ENCODE measurements at places on chromosomes 3 and 15.
A peak's percentile ranks its signal among the peaks of the same experiment; 100 is the strongest.

- DNase-seq = peak; percentile 97
Measured at GRCh38 chr3:61894988-61895935, 333.9 kb downstream of the PTPRG start.

GRCh38 chr3:134353831-134354611 is 20.2 kb downstream of the AMOTL2 start:
- no peak for DNase-seq

DNA sequence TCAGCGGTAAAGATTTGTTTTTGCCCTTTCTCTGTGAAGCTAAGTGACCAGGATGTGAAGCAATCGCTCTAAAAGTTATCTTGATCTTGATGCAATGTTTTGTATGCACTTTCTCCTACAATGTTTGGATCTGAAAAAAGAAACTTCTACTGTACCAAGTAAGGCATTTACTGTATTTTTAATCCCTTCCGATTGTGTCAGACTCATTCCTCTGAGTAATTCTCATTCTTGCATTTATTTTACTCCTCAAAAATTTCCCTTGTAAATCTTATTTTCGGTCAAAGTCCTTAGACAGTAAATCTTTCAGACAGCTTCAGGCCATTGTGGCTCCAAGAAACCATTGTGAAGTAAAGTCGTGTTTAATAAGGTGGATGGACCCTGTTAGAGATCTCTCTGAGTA is 141.9 kb downstream of the TP63 start:
- DNase-seq = peak; percentile 90

GRCh38 chr3:63951492-63952247 is 39.5 kb upstream of the SCAANT1 start:
- DNase-seq = no peak

DNA sequence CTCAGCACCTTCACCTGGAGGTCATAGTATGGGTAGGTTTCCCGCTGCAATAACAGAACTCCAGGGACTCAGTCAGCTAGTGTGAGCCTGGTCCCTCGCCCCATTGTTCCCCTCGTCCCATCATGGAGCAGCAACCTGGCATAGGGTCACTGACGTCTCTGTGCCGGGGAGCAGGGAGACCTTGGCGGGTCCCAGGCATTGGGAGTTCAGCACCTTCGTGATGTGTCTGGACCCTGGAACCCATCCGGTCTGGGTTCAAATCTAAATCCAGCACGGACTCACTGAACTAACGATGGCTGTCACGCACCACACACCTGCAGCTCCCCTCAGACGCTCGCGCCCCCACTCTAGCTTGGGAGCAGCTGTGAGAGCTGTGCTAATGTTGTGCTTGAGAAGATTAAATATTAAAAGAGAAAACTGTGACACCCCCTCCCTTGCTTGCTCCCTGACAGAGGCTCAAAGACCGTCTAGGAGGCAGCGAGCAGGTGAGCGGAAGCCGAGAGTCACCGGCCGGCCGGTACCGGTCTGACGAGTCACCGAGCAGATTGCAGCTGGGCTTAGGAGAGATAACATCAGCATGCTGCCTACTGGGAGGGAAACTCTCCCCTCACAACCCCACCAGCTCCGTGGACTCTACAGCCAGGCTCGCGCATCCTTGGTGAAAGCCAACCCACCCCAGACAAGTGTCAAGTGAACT is 742 bp downstream of the PLA2G4F start:
- DNase-seq = no peak

GRCh38 chr15:54840621-54841398 is 355.9 kb downstream of the RSL24D1 start:
- DNase-seq = no peak

- no peak for DNase-seq
Measured at GRCh38 chr3:2535206-2535605, 436.5 kb downstream of the CNTN4 start.

GRCh38 chr15:60798821-60799220 is 319.9 kb upstream of the ICE2 start:
- no peak for DNase-seq

GRCh38 chr3:10242182-10243065 is 5.8 kb upstream of the TATDN2 start:
- DNase-seq = no peak

- no peak for DNase-seq
Measured at GRCh38 chr3:24834442-24834841, 339.8 kb upstream of the THRB start.

- DNase-seq = no peak
Measured at GRCh38 chr3:128748557-128748956, 22.6 kb downstream of the RAB7A start.

DNA sequence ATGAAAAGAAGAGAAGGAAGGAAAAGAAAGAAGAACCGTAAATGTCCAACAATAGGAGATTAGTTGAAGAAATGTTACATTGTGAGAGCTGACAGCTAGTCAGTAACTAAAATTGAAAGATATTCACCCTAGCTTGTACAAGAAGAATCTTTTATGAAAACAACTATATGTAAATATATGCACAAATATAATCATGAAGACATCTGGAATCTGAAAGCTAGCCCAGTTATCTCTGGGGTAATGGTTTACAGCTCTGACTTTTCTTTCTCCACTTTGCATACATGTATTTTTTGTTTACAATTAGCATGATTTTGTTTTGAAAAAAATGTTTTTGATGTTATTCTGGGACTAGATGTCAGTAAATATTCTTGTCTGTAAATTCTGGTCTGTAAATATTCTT is 37.1 kb upstream of the ADAMTSL3 start:
- DNase-seq = no peak

DNA sequence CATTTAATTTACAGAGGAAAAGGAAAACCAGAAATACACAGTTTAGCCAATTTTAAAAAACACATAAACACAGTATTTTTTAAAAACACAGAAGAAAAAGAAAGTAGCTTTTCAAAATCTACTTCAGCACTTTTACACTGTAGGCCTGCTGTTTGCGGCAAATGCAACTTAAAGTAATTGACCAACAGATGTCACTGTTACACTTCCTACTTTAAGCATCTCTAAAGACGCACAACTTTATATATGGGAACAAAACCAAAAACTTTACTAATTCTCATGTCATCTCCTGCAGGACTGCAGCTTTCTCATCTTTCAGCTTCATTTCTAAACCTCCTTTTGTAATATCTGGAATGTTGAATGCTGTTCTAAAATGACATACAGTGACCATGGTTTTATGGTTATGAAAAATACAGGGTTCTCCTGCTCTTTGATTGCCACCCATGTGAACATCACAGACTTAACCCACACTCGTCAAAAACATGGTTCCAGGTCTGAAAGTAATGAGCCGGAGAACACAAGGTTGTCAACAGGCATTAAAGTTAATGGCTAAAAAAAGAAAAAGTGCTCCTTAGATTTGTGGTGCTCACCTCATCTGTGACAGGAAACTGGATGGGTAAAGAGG is 107.9 kb downstream of the FMN1 start:
- no peak for DNase-seq

GRCh38 chr15:31259562-31260252 is 66.9 kb upstream of the KLF13 start:
- no peak for DNase-seq

DNA sequence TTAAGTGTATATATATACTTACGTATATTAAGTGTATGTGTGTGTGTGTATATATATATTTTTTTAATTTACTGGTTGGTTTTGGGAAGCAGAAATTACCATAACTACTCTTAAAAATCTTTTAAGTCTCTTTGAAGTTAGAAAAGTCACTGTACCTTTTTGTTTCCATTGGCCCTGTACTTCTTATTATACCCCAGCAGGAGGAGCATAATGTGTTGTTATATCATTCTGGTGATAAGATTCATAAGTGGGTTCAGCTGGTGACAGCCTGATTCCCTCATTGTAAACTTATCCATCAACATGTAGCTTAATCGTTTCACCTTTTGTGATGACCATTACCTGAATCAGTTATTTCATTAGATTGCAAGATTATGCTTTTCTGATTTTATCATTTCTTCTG is 30.8 kb downstream of the MLH1 start:
- no peak for DNase-seq

- DNase-seq = peak; percentile 7
Measured at GRCh38 chr3:42961633-42962032, 17.5 kb upstream of the GASK1A start.

GRCh38 chr15:27070841-27071240 is 99.9 kb downstream of the GABRG3 start:
- no peak for DNase-seq

- DNase-seq = no peak
Measured at GRCh38 chr3:53493963-53494791, at the start of gene CACNA1D. TSS of gene CACNA1D (plus strand) at chr3:53494611. CDS start at chr3:53495167, 556 bp downstream.

GRCh38 chr3:86787091-86787490 is 203.9 kb downstream of the VGLL3 start:
- peak; percentile 77 for DNase-seq

DNA sequence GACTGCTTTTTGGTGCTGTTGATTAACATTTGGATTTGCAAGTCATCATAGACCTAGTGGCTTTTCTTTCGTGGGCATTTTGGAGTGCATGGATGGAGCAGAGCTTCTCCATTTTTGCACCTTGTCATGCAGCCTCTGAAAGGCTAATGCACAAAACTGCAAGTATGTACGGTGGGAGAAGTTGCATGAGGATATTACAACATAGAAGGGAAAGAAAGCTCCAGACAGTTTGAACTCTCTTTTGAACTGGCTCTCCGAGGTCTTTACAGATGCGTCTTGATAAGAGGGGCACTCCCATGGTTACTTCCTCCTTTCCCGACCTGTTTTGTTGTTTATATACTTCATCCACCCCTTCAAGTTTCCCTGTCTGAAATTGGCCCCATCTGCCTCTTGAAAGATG is 147.1 kb upstream of the GBE1 start:
- no peak for DNase-seq

GRCh38 chr3:182969277-182969676 is 11.1 kb downstream of the DCUN1D1 start:
- no peak for DNase-seq

DNA sequence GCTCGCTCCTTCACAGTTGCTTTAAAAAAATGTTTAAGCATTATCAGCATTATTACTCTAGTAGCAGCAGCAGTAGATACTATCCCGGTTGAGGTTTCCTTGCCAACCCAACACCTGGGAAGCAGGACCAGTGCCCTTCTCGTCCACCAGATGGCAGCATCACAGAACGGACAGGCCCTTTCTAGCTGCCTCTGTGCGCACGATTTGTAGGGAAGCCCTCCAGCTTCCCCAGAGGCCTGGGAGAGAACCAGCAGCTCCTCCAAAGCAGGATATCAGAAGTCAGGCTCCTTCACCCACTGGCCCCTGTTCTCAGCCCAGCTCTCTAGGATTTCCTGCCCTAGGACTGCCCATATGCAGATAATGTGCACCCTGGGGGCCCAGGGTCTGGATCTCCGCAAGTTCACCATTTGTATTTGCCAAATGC is 16.8 kb upstream of the ESYT3 start:
- peak; percentile 53 for DNase-seq

DNA sequence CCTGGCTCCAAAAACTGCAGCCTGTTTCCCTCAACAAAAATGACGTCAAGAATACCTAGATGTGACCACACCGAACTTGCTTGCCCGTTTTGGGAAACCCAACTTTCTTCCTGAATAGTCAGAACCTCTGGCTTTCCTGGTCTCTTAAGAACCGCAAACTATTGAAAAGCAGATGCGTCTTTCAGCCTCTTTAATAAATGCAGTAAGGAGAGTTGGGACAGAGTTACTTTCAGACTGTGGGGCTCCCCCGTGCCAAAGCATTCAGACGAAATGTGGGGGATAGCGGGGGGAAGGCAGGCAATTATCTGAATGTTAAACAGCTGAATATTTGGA is 1.2 kb upstream of the PROK2 start:
- no peak for DNase-seq

DNA sequence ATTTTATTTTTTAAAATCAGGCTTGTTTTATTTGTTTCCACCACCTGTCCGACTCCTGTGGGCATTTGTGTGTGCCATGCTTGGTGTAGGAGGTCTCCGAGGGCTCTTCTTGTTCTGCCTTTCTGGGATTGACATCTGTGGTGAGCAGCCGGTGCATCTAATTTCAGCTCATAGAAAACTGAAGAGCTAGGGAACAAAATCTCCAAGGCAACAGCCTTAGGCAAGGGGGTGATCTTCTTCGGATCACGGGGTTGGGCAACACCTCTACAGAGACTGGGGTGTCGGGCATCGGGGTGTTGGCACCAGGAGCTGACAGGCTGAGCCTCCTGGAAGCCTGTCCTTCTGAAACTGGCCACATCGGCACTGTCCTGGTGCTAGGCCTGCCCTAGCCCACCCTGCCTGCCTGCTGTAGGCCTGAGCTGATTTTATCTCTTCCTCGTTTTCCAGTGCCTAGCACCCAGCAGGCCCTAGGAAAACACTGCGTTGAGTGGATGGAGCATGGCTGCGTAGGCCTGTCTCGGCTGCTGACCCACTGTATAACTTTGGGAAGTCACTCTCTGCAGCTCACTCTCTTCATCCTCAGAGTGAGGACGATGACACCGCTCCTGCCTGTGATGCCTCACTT is 10.3 kb downstream of the CHCHD6 start:
- no peak for DNase-seq
